ENCODE measurements at places on chromosomes 1 and 21.

GRCh38 chr1:151508833-151509232 is 2.4 kb upstream of the CGN start:
- H3K27ac ChIP-seq = no peak overlapping the region
- H3K36me3 ChIP-seq = no peaks in the 10 kb centered on the region
- no peak overlapping the region for H3K4me3 ChIP-seq
- H3K27me3 ChIP-seq = peaks cover 5% of the 10 kb centered on the region

DNA sequence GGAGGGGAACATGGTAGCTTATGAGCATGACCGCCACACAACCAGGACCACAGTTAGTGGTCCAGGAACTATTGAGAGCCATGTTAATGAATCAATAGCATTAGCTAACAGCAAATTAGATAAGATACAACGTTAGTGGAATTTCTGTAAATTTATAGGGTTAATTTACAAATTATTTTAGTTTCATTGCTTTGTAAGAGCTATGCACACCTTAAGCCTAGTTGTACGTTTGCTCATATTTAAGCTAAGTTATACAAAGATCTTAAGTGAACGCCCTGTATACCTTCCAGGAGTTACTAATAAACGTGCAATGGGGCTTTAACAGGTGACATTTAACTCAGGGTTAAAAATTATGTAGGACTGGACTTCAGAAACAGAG is 749 bp downstream of the EXOSC10 start:
- peaks cover 44% of the 10 kb centered on the region for H3K36me3 ChIP-seq
- no peaks in the 10 kb centered on the region for H3K27me3 ChIP-seq
- peaks cover 14% of the 10 kb centered on the region for H3K4me1 ChIP-seq
- peak overlapping the region; percentile 86 for H3K4me3 ChIP-seq

DNA sequence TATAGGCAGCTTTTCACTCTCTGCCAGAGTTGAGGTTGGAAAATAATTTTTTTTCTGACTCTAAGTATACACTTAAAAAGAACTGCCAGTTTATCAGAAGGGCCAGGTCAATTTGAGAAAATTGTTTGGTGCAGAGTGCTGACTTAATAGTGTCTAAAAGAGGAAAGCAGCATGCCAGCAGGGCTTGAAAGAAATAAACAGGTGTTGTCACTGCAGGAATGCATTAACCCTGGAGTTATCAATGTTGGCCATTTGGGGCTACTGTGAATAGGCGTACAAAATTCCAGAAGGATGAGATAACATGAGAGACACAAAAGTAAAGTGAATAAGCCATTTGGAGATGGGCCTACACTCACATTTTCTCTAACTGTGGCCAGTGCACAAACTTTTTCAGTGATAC is 220.6 kb upstream of the PLD5 start:
- no peak overlapping the region for H3K4me3 ChIP-seq
- H3K36me3 ChIP-seq = no peaks in the 10 kb centered on the region
- DNase-seq = no peak
- no peak overlapping the region for H3K27ac ChIP-seq

- no peaks in the 10 kb centered on the region for H3K36me3 ChIP-seq
- no peaks in the 10 kb centered on the region for H3K4me1 ChIP-seq
- DNase-seq = no peak
- H3K27me3 ChIP-seq = no peaks in the 10 kb centered on the region
Measured at GRCh38 chr1:239926184-239926583, 165.5 kb upstream of the FMN2 start.

- no peak for DNase-seq
- no peak overlapping the region for H3K27ac ChIP-seq
- no peaks in the 10 kb centered on the region for H3K27me3 ChIP-seq
- peaks cover 25% of the 10 kb centered on the region for H3K36me3 ChIP-seq
Measured at GRCh38 chr1:229286099-229286766, 15.3 kb downstream of the RAB4A start.

DNA sequence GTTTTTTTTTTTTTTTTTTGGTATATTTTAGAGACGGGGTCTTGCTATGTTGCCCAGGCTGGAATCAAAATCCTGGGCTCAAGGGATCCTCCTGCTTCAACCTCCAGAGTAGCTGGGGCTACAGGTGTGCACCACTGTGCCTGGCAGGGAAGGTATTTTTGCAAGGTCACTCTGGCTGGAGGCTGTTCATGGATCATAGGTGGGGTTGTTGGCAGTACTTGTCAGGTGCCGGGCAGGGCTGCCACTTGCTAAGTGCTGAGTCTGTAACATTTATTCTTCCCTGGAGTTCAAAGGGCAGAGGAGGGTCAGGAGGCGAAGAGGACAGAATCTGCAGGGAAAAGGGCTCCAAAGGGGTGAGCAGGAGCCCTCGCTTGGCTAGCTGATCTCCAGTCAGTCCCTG is 24.1 kb downstream of the A3GALT2 start:
- H3K36me3 ChIP-seq = no peaks in the 10 kb centered on the region
- peaks cover 6% of the 10 kb centered on the region for H3K4me1 ChIP-seq
- no peak overlapping the region for H3K4me3 ChIP-seq
- no peak for DNase-seq
- peaks cover 26% of the 10 kb centered on the region for H3K27me3 ChIP-seq

- H3K4me1 ChIP-seq = peaks cover 34% of the 10 kb centered on the region
- H3K36me3 ChIP-seq = peaks cover 26% of the 10 kb centered on the region
- no peak for DNase-seq
- peak overlapping the region; percentile 67 for H3K27ac ChIP-seq
Measured at GRCh38 chr1:12080773-12081556, 17.9 kb downstream of the TNFRSF8 start.

- H3K36me3 ChIP-seq = peaks cover 6% of the 10 kb centered on the region
- no peaks in the 10 kb centered on the region for H3K27me3 ChIP-seq
- no peak overlapping the region for H3K4me3 ChIP-seq
- peaks cover 21% of the 10 kb centered on the region for H3K4me1 ChIP-seq
Measured at GRCh38 chr1:233677690-233678354, 63.9 kb downstream of the KCNK1 start.

GRCh38 chr21:15728046-15728445 is 1.7 kb upstream of the USP25 start:
- no peaks in the 10 kb centered on the region for H3K27me3 ChIP-seq
- H3K4me3 ChIP-seq = no peak overlapping the region
- no peak for DNase-seq
- no peaks in the 10 kb centered on the region for H3K36me3 ChIP-seq
- no peaks in the 10 kb centered on the region for H3K4me1 ChIP-seq

GRCh38 chr1:38580594-38580993 is 279.0 kb downstream of the RRAGC start:
- H3K4me3 ChIP-seq = no peak overlapping the region
- no peak overlapping the region for H3K27ac ChIP-seq
- H3K36me3 ChIP-seq = no peaks in the 10 kb centered on the region
- no peaks in the 10 kb centered on the region for H3K27me3 ChIP-seq
- H3K4me1 ChIP-seq = no peaks in the 10 kb centered on the region
- DNase-seq = no peak

- H3K27ac ChIP-seq = no peak overlapping the region
- H3K4me3 ChIP-seq = peak overlapping the region; percentile 60
- no peak for DNase-seq
- no peaks in the 10 kb centered on the region for H3K36me3 ChIP-seq
- peaks cover 20% of the 10 kb centered on the region for H3K27me3 ChIP-seq
- H3K4me1 ChIP-seq = peaks cover 9% of the 10 kb centered on the region
Measured at GRCh38 chr1:33429856-33430691, 821 bp downstream of the PHC2 start.

- no peaks in the 10 kb centered on the region for H3K36me3 ChIP-seq
- H3K4me1 ChIP-seq = no peaks in the 10 kb centered on the region
- no peak for DNase-seq
- H3K27me3 ChIP-seq = no peaks in the 10 kb centered on the region
- H3K27ac ChIP-seq = no peak overlapping the region
Measured at GRCh38 chr21:15373941-15374340, 309.1 kb upstream of the NRIP1 start.

- H3K36me3 ChIP-seq = no peaks in the 10 kb centered on the region
- H3K4me1 ChIP-seq = no peaks in the 10 kb centered on the region
- H3K4me3 ChIP-seq = no peak overlapping the region
- no peaks in the 10 kb centered on the region for H3K27me3 ChIP-seq
- H3K27ac ChIP-seq = no peak overlapping the region
- DNase-seq = peak; percentile 75
Measured at GRCh38 chr1:67853704-67854103, 20.4 kb upstream of the GNG12 start.

- no peak overlapping the region for H3K4me3 ChIP-seq
- H3K4me1 ChIP-seq = no peaks in the 10 kb centered on the region
- H3K27ac ChIP-seq = no peak overlapping the region
- peaks cover 73% of the 10 kb centered on the region for H3K36me3 ChIP-seq
- no peaks in the 10 kb centered on the region for H3K27me3 ChIP-seq
- no peak for DNase-seq
Measured at GRCh38 chr1:89556726-89557444, 32.3 kb downstream of the LRRC8B start.

- no peak for DNase-seq
- H3K36me3 ChIP-seq = no peaks in the 10 kb centered on the region
Measured at GRCh38 chr21:35428489-35428888, 379.4 kb upstream of the RUNX1 start.

GRCh38 chr1:31689854-31690253 is 14.0 kb downstream of the COL16A1 start:
- H3K4me3 ChIP-seq = no peak overlapping the region
- peaks cover 6% of the 10 kb centered on the region for H3K4me1 ChIP-seq
- no peak overlapping the region for H3K27ac ChIP-seq

DNA sequence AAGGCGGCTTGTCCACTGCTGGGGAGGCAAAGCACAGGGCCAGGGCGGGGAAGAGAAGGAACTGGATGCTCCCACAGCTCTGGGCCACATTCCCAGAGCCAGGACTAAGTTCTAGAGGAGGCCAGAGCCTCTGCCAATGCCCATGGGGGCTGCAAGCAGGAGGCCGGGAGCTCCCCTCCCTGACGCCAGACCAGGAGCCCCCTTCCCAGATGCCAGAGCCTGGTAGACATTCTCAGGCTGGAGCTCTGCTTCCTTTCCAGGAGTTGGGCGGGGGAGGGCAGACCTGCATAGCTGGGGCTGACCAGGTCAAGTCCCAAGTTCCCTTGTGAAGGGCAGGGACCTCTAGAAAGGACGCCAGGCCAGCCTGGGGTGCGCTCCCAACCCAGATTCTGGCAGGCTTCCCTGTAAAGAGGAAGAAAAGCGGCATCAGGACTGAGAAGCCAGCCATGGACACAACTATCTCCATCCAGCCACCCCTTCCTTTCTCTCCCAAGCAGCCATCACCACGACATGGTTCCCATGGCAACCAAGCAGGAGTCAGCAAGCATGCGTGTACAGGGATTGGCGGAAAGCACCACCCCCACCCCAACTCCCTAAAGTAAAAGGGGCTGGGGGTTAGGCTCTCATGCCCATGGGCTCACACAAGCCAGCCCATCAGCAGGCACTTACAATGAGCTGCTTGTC is 13.4 kb downstream of the KIF21B start:
- H3K27me3 ChIP-seq = no peaks in the 10 kb centered on the region
- no peaks in the 10 kb centered on the region for H3K36me3 ChIP-seq
- peaks cover 18% of the 10 kb centered on the region for H3K4me1 ChIP-seq
- no peak overlapping the region for H3K27ac ChIP-seq

- H3K36me3 ChIP-seq = no peaks in the 10 kb centered on the region
- peaks cover 88% of the 10 kb centered on the region for H3K27me3 ChIP-seq
- peak; percentile 79 for DNase-seq
- H3K27ac ChIP-seq = no peak within 1 kb of the TSS
- no peak within 1 kb of the TSS for H3K4me3 ChIP-seq
Measured at GRCh38 chr21:42653231-42654061, at the start of gene PDE9A. TSS of gene PDE9A (plus strand) at chr21:42653621. CDS start at chr21:42653815, 194 bp downstream.

GRCh38 chr1:150060260-150060659 is 7.3 kb upstream of the VPS45 start:
- no peaks in the 10 kb centered on the region for H3K27me3 ChIP-seq
- H3K27ac ChIP-seq = no peak overlapping the region
- no peaks in the 10 kb centered on the region for H3K4me1 ChIP-seq
- no peak for DNase-seq
- H3K36me3 ChIP-seq = no peaks in the 10 kb centered on the region

DNA sequence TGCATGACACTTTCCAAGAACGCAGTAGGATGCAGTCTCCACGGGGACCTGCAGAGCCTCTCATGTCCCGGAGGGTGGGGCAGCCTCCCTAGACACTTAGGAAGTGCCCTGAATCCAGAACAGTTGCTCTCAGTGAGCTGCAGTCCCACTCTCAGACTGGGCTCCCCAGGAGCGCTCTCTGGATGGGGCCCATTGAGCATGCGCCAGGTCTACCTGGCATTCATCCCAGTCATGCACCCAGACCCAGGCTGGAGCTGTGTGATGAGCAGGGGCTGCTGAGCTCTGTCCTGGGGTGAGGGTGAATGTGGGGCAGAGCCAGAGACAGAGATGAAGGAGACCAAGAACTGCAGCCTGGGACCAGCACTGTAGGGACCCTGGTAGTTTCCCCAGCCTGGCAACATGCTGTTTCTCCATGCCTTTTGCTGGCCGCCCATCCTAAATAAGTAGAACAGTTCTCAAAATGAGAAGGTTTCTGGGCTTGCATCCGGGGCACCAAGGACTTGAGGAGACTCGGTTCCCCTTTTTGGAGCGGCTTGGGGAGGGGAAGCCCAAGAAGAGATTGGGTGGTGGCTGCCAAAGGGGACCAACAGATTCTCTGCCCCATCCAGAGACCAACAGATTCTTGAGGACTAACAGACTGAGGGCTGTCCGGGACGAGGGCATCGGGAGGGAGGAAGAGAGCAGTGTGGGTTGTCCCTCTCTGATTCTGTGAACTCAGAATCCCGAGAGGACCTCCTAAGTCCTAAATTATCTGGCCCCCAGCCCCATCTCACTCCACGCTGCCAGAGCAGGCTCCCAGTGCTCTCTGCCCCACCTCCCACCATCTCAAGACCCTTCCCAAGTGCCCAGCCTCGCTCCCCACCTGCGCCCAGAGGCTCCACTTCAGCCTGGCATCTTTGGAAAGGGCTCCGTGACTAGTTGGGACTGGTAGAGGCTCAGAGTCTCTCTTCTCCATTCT is 1.0 kb upstream of the PGLYRP4 start:
- DNase-seq = peak; percentile 20
- peaks cover 8% of the 10 kb centered on the region for H3K4me1 ChIP-seq
- H3K36me3 ChIP-seq = no peaks in the 10 kb centered on the region
- no peak overlapping the region for H3K4me3 ChIP-seq
- H3K27ac ChIP-seq = no peak overlapping the region

DNA sequence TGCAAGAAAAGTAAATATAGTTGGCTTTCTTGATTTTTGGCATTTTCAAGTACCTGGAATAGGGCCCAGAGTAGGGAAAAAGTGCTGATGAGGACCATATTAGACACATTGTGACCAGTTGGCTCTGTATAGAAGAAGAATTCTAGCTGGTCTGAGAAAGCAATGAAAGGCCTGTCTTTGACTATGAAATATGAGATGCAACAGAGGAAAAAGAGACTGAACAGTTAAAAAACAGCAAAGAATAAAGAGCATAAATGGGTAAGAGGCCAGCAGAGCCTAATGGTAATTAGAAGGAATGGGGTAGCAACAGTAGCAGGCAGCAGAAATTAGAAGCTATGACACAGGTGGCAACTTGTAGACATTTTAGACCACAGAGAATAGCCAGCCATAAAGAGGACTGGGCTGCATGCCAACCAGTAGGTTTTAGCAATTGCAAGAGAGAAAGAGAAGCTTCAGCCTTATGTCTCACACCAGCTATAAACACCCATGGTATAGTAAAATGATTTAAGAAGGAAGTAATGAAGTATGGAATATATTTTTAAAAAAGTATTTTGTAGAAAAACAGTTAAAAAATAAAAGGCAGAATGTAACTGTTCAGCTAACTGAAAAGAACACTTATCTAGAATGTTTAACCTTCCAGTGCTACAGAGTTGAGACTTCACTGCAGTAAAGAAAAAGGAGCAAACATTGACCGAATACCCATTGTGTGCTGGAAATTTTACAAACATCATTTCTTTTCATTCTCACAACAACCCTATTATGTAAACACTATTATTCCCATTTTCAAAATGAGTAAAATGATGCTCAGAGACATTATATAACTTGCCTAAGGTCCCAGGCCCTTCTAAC is 114.1 kb downstream of the LHX4 start:
- H3K27ac ChIP-seq = no peak overlapping the region

GRCh38 chr1:210598135-210598652 is 269.5 kb downstream of the HHAT start:
- H3K4me3 ChIP-seq = no peak overlapping the region
- H3K27ac ChIP-seq = peak overlapping the region; percentile 65
- peak; percentile 43 for DNase-seq
- H3K27me3 ChIP-seq = no peaks in the 10 kb centered on the region
